Activated T-cell treated with anti-CD3 and anti-CD28 coated beads, Interleukin-2, amount 50 U/mL, for 24 hours (primary cell): ENCODE measurements at places on chromosomes 11 and 22.

GRCh38 chr22:24310969-24311368 lies 40.3 kb downstream of the SPECC1L start:
- peaks cover 7% of the 10 kb centered on the region for H3K4me1 ChIP-seq
- H3K27ac ChIP-seq = no peak overlapping the region
- H3K4me3 ChIP-seq = no peak overlapping the region
- no peaks in the 10 kb centered on the region for H3K27me3 ChIP-seq
- H3K36me3 ChIP-seq = peaks cover 82% of the 10 kb centered on the region

DNA sequence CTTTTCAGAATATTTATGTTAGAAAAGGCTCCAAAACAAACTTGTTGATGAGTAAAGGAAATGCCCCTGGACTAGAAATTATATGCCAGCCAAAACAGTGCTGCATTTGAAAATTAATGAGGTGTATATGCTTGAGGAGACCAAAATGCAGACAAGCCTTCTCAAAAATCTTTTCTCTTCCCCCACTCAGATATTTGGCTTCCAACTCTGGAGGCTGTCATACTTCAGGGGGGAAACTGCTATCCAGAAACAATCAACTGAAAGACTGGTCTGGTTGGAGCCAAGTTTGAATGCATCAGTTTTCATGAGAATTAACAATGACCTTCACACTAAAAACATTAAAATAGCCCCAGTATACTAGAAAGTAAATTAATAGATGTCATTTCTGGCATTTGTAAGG lies 98.2 kb downstream of the SGSM3 start:
- no peak overlapping the region for H3K4me3 ChIP-seq
- H3K27ac ChIP-seq = no peak overlapping the region
- no peak for DNase-seq
- H3K36me3 ChIP-seq = no peaks in the 10 kb centered on the region
- no peaks in the 10 kb centered on the region for H3K27me3 ChIP-seq

DNA sequence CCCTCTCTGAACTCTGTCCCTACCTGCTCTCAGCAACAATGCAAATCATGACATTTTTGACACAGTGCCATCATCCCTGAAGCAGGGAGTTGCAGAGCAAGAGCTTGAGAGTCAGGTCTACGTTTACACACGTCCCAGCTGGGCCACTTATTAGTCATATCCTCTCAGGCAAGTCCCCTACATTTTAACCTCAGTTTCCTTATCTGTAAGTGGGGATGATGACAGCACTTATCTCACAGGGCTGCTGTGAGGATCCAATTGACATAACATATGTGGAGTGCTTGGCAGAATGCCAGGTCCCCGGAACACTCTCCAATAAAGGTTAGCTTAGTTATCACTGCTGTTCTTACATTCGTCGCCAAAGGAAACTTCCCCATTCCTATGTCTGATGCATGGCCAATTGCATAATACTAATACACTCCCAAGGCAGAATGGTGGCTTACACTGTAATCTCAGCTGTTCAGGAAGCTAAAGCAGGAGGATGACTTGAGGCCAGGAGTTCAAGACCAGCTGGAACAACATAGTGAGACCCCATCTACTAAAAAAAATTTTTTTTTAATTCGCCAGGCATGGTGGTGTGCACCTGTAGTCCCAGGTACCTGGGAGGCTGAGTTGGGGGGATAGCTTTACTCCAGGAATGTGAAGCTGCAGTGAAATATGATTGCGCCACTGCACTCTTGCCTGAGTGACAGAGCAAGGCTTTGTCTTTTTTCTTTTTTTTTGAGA lies 16.6 kb downstream of the ASCC2 start:
- H3K27me3 ChIP-seq = no peaks in the 10 kb centered on the region
- no peak for DNase-seq
- peaks cover 14% of the 10 kb centered on the region for H3K4me1 ChIP-seq
- peak overlapping the region; percentile 83 for H3K27ac ChIP-seq
- H3K4me3 ChIP-seq = no peak overlapping the region

- H3K27me3 ChIP-seq = no peaks in the 10 kb centered on the region
- DNase-seq = no peak
- no peaks in the 10 kb centered on the region for H3K36me3 ChIP-seq
- H3K4me3 ChIP-seq = no peak overlapping the region
Measured at GRCh38 chr22:39839917-39840510, 53.5 kb downstream of the ENTHD1 start.

DNA sequence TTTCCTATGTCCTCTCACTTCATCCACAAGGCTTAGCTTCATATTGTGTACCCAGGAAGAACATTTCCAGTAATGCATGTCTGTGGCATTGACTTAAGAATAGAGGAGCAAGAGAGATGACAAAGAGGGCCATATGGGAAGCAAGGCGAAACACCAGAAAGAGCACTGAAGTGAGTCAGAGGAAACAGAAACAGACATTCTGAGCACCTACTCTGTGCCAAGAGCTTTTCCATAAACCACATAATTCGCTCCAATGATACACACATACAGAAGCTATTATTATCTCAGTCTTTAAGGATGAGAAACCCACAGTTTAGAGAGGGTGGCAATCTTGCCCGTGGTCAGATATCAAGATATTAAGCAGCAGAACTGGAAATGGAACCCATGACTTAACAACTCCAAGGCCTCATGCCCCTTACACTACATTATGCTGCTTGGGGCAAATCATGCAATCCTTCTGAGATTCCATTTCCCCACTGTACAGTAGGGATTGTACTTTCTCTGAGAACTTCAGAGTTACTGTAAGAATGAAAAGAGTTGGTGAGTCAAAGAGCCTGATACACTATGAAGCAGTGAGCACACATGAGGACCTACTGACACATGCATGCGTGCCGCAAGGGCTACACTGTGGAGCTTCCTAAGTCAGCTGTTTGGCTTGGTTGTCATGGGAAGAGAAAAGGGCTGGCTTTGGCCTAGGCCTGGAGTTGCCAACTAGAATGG lies 126.6 kb downstream of the KCNC1 start:
- H3K27ac ChIP-seq = peak overlapping the region; percentile 5
- DNase-seq = no peak
- H3K4me1 ChIP-seq = peaks cover 1% of the 10 kb centered on the region
- peaks cover 51% of the 10 kb centered on the region for H3K36me3 ChIP-seq
- H3K27me3 ChIP-seq = no peaks in the 10 kb centered on the region

DNA sequence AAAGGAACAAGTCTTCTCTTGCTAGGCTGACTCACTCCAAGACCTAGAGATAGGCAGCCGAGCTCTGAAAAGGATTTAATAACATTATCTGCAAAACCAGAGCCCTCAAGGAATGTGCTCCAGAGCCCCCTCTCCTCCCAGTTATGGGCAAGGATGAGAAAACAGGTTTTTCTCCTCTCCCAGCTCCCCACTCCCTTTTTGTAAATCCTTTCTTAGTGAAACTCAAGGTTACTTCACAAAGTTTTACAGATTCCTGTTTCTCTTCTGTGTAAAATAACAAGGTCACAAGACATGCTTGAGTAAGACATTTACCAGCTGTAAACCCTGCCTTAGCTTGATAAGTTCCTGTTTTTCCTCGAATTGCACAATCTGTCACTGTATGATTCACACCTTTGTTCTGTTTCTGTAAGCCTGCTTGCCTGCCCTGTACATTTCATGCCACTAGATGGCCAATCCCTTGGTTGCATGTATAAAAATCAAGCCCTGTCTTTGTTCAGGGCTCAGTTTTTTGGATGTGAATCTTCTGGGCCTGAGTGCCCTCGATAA lies 489.4 kb downstream of the KCNA4 start:
- no peak for DNase-seq
- H3K27ac ChIP-seq = no peak overlapping the region
- H3K4me3 ChIP-seq = no peak overlapping the region
- no peaks in the 10 kb centered on the region for H3K36me3 ChIP-seq

- peaks cover 5% of the 10 kb centered on the region for H3K27me3 ChIP-seq
- H3K27ac ChIP-seq = peak overlapping the region; percentile 57
- H3K4me1 ChIP-seq = peaks cover 32% of the 10 kb centered on the region
- DNase-seq = no peak
- H3K4me3 ChIP-seq = peak overlapping the region; percentile 78
Measured at GRCh38 chr11:843818-844692, 1.4 kb downstream of the TSPAN4 start.

- no peaks in the 10 kb centered on the region for H3K4me1 ChIP-seq
- H3K4me3 ChIP-seq = no peak overlapping the region
- no peak for DNase-seq
- no peaks in the 10 kb centered on the region for H3K27me3 ChIP-seq
Measured at GRCh38 chr11:126403022-126403581, 47.6 kb downstream of the ST3GAL4 start.

GRCh38 chr11:113570906-113571305 lies 95.7 kb upstream of the DRD2 start:
- H3K27ac ChIP-seq = no peak overlapping the region
- no peak overlapping the region for H3K4me3 ChIP-seq
- no peaks in the 10 kb centered on the region for H3K4me1 ChIP-seq
- DNase-seq = no peak
- no peaks in the 10 kb centered on the region for H3K36me3 ChIP-seq

DNA sequence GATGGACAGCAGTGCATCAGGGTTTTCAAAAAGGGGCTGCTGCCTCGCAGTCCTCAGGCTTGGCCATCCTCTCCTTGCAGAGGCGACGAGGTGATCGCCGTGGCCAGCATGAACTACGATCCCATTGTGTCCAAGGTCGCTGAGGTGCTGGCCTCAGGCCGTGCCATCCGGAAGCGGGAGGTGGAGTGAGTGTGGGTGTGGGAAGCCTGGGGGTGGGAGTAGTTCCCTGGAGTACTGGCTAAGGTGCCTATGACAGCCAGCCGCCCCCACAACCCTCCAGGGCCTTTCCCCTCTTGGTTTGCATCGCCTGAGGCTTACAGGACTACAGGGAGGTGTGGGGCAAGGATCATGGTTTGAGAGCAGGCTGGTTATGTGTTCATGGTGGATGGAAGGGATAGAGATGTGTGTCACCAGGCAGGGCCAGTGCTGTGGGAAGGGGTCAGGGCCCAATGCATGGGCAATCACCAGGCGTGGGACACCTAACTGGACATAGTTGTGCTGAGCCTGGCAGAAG lies 2.1 kb upstream of the LZTR1 start:
- peak overlapping the region; percentile 90 for H3K27ac ChIP-seq
- H3K4me1 ChIP-seq = peaks cover 40% of the 10 kb centered on the region
- H3K36me3 ChIP-seq = peaks cover 29% of the 10 kb centered on the region
- no peak for DNase-seq
- peak overlapping the region; percentile 57 for H3K4me3 ChIP-seq
- no peaks in the 10 kb centered on the region for H3K27me3 ChIP-seq

- H3K27ac ChIP-seq = peak overlapping the region; percentile 53
- H3K27me3 ChIP-seq = no peaks in the 10 kb centered on the region
- no peak overlapping the region for H3K4me3 ChIP-seq
- no peak for DNase-seq
- peaks cover 57% of the 10 kb centered on the region for H3K4me1 ChIP-seq
Measured at GRCh38 chr11:86141727-86142126, 72.8 kb upstream of the PICALM start.

DNA sequence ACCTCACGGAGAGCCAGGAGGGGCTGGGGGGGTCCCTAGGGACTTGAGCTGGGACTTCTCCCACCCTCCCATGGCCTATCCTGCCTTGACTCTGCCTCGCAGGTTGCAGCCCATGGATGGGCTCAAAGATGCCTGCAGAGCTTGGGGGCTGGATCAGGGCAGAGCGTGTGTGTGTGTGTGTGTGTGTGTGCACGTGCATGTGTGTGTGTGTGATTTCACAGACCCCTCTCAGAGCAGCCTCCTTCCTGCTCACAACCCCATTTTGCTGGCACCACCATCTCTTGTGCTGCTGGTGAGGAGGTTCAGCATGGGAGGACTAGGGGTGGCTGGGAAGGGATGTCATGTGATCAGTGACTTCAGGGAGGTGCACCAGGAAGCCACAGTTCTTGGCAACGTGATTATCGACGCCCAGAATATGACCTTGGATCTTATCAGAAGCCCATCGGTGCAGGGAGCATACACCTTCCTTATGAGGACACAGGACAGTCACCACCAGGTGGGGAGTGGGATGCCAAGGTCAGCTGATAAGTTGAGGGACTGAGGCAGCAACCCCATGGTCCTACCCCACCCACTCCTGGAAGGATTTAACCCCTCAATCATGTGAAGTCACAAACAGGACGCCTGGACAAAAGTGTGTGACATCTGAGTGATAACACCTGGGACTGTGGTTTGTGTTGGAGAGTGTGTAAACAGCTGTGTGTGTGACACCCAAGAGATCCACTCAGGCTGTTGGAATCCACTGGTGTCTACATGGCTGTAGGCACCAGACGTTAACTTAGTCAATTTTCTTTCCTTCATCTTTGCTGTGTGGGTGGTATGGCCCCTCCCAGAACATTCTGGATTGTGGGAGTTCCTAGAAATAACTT lies 1.8 kb upstream of the NAALADL1 start:
- no peaks in the 10 kb centered on the region for H3K27me3 ChIP-seq
- no peak overlapping the region for H3K4me3 ChIP-seq
- no peak overlapping the region for H3K27ac ChIP-seq
- no peak for DNase-seq
- no peaks in the 10 kb centered on the region for H3K4me1 ChIP-seq

DNA sequence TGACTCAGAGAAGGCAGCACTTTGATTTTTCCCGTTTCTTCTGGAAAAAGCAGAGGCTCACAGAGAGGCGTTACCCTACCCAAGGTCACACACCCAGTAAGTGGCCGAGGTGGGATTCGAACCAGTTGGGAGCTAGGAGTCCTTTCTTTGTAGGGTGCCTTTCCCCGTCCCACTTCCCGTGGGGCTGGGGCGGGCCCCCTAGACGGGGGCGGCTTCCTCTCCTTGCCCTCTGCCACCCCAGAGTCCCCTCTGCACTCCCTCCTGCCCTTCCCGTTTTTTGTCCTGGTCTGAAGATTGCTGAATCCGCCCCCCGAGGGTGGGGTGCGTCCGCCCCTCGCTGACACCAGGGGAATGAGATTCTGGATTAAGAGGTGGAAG lies 747 bp downstream of the TPCN2 start:
- H3K4me1 ChIP-seq = peaks cover 20% of the 10 kb centered on the region
- no peak for DNase-seq
- peak overlapping the region; percentile 64 for H3K27ac ChIP-seq
- H3K27me3 ChIP-seq = peaks cover 11% of the 10 kb centered on the region

GRCh38 chr22:48955351-48956311 lies 872.0 kb downstream of the BRD1 start:
- no peak overlapping the region for H3K27ac ChIP-seq
- peaks cover 40% of the 10 kb centered on the region for H3K27me3 ChIP-seq
- DNase-seq = peak; percentile 17

DNA sequence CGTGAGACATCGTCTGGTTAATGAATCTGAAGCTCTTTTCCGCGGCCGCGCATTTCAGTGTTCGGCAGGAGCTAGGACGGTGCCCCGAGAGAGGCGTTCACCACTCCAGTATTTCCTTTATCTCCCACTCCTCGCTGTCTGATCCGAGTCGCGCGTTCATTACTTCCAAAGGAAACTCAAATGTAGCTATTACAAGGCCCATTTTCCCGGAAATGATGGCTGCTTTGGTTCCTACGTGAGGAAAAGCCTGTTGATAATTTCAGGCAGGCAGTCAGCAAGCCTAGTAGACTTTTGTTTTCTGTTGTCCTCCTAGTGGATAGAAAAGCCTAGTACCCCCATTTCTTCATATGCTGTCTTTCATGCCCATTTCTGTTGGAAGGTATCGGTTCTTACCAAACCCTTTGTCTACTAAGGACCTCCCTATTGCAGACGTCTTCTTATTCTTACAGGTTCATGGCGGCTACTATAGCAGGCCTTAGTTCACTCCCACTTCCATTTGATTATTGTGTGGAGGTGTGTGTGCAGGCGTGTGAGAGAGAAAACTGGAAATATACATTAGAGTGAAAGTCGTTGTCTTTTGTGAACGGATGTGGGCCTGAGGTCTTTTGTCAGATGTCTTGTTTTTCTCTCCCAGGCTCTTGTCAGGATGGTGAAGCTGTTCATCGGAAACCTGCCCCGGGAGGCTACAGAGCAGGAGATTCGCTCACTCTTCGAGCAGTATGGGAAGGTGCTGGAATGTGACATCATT lies 737 bp downstream of the RBM4 start:
- peaks cover 92% of the 10 kb centered on the region for H3K36me3 ChIP-seq
- DNase-seq = peak; percentile 31
- H3K4me1 ChIP-seq = peaks cover 77% of the 10 kb centered on the region
- peak overlapping the region; percentile 96 for H3K4me3 ChIP-seq
- H3K27ac ChIP-seq = peak overlapping the region; percentile 98
- no peaks in the 10 kb centered on the region for H3K27me3 ChIP-seq
